ENCODE measurements at places on chromosomes 7 and 10. TPM values are rescaled to one million over a fixed set of nuclear protein-coding genes. Genes with fewer than 3 reads are reported as not detected.

ELN gene
- total RNA-seq, result 0.10 TPM

ACHE gene
- 2.1 TPM for total RNA-seq

AKR1C4 gene
- total RNA-seq, result 0.18 TPM

BCCIP gene
- total RNA-seq, result 145 TPM

IGFBP1 gene
- total RNA-seq, result 29.5 TPM

OR6B1 gene
- total RNA-seq, result not detected

SFTPA2 gene
- total RNA-seq, result not detected

SUV39H2 gene
- 22.1 TPM for total RNA-seq

FAM131B gene
- 0.36 TPM for total RNA-seq

SPDYE5 gene
- total RNA-seq, result not detected
